ENCODE measurements at places on chromosomes 2 and 18.

- no peak for DNase-seq
Measured at GRCh38 chr2:206198677-206199076, 39.0 kb downstream of the EEF1B2 start.

GRCh38 chr2:158745866-158746382 is 49.2 kb upstream of the DAPL1 start:
- DNase-seq: no peak

DNA sequence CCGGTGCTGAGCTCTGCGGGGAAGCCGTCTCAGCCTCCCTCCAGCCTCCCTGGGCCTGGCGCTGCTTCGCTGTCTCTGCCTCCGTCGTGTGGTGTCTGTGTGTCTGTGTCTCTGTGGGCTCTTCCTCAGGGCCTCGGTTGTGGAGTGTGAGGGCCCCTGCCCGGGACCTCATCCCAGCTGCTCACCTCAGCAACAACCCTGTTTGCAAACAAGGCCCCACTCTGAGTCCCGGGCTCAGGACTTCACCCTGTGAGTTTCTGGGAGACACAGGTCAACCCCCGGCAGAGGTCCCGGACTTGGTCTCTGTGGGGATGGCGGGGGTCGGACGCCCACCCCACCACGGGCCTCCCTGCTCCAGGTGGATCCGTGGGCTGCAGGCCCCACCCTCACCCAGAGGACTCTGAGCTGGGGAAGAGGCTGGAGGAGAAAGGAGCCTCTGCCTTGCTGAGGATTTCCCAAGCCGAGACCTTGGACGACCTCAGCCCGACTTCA is 127.4 kb upstream of the CTDP1 start:
- DNase-seq: no peak

DNA sequence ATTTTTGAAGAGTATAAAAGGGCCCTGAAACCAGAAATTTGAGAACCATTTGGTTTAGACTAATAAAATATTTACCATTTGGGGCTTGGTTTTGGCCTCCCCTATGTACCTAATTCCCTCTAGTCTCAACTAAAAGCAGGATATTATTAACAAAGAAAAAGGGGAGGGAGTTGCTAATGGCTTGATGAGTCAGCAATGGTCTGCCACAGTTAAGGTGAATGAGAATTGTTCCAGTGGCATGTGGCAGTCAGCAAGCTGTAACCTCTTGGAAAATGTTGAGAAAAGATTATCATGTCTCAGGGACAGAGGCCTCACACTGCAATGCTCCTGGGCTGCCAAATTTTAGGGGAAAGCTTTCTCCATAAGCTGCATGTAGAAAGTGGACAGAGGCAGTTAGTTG is 20.1 kb upstream of the SLC39A10 start:
- no peak for DNase-seq

- DNase-seq: no peak
Measured at GRCh38 chr2:8977758-8978157, 25.7 kb downstream of the MBOAT2 start.

GRCh38 chr2:46315103-46315890 is 18.1 kb downstream of the EPAS1 start:
- DNase-seq: no peak

GRCh38 chr2:197867624-197868023 is 63.2 kb downstream of the PLCL1 start:
- no peak for DNase-seq
